Stomach (tissue), 19 donors: ENCODE measurements at places on chromosomes 16 and 17. TPM values are rescaled to one million over a fixed set of nuclear protein-coding genes. Genes with fewer than 3 reads are reported as not detected.
A peak's percentile ranks its signal among the peaks of the same experiment; 100 is the strongest.

- no peak for DNase-seq
Measured at GRCh38 chr17:4853208-4853671, 20.1 kb downstream of the MINK1 start.

KIF19 gene
- 0.58 TPM for total RNA-seq

- DNase-seq = no peak
Measured at GRCh38 chr16:47713225-47713595, 252.1 kb downstream of the PHKB start.

GRCh38 chr16:3609895-3610697 is 1.3 kb downstream of the SLX4 start:
- peak; percentile 66 for DNase-seq

CDH5 gene
- 26.3 TPM for total RNA-seq

DNA sequence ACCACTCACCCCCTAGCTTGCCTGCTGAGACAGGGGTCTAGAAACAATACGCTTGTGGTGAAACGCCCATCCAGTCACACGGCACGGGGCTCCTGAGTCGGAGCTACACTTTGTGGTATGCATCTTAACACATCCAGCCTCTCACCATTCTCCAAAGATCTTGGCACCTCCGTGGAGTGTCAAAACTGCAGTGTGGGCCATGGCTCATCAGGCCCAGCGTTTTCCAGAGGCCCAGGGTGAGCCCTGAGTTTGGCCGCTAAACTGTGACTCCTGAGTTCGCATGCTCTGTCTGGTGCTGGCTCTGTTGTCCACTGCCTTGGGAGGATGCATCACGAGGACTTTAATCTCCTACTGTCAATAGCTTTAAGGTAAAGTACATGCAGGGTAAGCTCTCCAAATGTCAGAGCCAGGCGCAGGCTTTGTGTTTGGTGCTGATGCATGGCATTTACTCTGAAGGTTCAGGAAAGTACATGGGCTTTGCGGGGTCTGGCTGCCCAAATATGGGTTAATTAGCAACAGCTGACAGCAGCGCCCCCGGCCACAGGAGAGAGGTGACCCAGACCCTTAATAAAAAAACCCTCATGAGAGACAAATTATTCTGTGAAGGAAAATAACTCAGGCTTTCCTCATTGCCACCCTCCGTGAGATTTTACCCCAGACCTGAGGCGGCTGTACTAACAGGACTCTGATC is 118.4 kb downstream of the CCDC182 start:
- DNase-seq = no peak

NOD2 gene
- total RNA-seq = 1.8 TPM

SCIMP gene
- not detected for total RNA-seq

OR1A1 gene
- total RNA-seq = not detected

DNA sequence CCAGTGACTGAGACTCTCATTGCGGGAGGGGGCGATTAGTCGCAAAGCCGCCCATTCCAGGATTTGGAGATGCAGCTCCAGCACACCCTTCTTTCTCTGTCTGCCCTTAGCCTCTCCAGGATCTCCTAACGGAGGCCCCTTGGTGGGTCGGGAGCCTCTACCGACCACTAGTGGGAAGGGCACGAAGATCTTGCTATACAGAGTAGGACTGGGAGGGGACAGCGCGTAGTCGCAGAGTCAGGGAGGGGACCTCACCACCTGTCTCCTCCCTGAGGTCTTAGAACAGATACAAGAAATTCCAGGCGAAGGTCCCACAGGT is 588 bp upstream of the SMTNL2 start:
- DNase-seq = peak; percentile 75

ALDH3A1 gene
- 187 TPM for total RNA-seq

DNA sequence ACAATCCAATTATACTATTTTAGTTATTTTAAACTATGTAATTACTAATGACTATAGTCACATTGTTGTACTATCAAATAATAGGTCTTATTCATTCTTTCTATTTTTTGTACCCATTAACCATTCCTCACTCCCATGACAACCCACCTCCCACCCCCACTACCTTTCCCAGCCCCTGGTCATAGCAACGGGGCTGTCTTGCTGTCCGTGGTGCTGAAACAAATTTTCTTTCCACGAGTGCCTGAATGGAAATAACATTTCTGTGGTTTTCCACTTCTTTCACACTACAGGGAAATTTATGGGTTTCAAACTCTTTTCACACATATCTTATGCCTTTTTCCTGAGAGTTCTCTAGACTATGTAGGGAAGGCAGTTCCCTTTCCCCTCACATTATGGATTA is 326.6 kb downstream of the PHKB start:
- peak; percentile 14 for DNase-seq

DNA sequence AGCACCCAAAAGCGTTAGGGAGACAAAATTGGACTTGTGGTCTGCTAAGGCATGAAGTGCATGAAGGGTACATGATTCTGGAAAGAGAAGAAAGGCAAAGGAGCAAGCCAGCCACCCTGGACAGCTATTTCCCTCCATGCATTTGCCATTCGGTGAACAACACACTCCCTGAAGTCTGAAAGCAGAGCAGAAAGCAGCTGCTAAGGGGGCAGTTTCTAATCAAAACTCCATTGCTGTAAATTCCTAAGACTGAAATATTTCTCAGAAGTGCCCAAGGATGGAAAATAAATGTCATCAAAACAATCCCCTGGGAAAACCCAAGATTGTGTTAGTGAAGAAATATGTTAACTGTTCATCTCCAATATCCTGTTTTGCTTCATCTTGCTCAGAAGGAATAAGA is 44.3 kb downstream of the PMP22 start:
- DNase-seq = no peak

SKAP1 gene
- 3.2 TPM for total RNA-seq

GRCh38 chr17:30302241-30302640 is 10.5 kb upstream of the BLMH start:
- DNase-seq = no peak
